NCI-H2029 (cell line): ENCODE measurements at places on chromosomes 6 and 20.

- DNase-seq = no peak
Measured at GRCh38 chr6:32843331-32843978, 392 bp downstream of the PSMB8 start.

DNA sequence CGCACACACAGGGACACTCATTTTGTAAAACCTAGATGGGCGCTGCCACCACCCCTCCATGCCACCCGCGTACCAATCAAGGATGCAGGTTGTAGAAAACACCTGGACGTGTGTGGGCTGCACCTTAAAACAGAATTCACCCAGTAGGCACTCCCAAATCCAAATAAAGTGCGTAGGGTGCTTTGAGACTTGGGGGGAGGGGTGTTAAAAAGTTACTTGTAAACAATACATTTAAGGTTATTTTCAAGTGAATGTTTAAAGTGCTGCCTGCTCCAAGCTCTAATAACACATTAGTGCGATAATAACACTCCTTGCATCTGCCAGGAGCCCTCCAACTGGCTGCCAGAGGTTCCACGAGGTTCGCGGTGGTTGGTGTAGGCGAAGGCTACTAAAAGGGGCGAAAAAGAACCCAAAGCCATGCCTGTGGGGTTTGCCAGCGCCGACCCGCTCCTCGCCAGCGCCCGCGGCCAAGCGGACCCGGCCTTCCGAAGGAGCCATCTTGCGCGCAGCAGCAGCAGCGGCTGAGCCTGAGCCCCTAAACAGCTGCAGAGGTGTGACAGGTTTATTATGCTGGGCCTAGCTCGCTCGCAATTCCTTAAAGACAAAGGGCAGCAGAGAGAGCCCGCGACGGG lies 11.5 kb downstream of the FOXC1 start:
- no peak for DNase-seq

DNA sequence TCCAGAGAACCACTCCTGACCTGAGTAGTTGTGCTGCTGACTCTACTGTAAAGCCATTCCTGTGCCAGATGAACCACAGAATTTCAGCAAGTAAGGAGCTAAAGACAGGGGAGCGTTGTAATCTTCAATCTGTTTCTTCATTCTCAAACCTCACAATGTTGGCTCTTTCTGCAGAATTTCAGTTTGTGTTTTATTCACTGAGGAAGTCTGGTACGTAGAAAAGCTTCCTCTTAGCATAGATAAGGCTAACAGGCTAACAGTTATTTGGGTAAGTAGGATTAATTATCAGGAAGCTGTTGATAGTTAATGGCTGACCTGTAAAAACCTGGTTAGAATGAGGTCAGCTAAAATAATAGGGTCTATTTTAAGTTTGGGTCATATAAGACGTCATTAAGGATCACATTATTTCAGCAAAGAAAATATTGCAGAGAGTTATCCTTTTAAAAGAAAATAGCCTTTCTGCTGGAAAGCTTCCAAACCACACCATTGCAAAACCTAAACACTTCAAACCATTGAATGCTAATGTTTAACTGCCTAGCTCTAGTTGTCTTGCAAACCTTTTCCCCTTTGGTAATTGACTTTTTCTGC lies 14.1 kb upstream of the TENT5A start:
- peak; percentile 32 for DNase-seq

DNA sequence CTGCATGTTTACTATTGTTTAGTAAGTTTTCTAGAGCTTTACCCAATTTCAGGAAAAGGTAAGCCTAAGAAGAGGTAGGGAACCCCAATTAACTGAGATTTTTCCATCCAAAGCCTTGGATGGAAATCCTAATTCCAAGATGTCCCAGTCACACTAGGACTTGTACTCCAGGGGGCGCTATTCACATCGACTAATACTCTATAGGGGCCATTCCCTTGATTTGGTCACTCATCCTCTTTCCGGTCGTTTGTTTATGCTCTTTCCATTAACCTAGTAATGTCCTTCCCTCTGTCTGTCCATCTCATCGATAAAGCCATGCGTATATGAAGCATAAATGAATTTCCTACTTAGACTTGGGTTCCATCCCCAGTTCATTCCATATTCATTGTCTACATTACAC lies 80.8 kb upstream of the FUCA2 start:
- DNase-seq = no peak

DNA sequence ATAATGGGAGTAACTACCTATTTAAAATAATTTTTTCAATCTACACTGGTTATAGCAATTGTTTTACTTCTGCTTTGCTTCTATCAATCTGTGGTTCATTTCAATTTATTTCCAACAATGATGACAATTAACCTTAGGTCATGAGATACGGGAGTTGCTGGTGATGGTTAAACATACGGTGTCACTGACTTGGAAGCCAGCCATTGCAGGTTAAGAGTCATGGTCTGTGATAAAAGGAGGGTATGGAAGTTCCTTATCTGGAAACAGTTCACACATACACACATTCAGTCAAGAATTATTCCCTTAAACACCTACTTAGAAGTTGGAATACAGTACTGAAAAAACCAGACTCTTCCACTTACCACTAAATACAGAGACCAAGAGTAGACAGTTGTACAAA lies 180.0 kb downstream of the KIF16B start:
- no peak for DNase-seq

- no peak for DNase-seq
Measured at GRCh38 chr6:25576919-25577318, 75.1 kb upstream of the SCGN start.

DNA sequence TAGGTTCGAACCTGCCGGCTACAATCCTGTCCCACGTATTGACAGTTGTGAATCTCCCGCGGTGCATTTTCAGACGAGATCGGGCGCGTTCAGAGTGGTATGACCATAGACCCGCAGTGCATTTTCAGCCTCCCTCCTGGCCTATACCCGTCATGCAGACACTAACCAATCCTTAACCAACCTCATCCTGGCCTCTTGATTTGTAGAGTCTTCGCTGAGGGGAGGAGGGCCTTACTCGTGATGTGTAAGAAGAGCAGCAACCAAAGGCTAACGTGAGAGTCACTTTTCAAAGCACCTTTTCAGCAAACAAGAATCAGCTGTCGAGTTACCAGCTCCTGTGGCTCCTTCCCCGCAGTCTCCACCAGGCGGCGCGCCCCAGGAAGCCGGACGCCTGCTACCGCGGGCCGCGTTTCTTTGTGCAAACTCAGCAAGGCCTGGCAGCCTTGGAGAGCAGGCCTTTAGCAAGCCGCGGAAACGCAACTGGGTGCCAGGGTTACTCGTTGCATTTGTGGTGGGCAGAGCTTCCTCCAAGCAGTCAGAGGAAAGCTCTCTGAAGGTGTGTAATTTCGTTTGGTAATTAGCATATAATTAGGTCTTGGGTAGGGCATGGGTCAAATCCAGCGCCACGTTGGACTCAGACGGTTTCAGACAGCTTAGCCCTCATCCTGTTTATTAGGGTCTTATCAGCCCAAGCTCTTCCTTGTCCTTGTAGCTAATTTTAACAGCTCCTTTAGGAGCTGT lies 139.8 kb downstream of the OR2B2 start:
- DNase-seq = peak; percentile 77

DNA sequence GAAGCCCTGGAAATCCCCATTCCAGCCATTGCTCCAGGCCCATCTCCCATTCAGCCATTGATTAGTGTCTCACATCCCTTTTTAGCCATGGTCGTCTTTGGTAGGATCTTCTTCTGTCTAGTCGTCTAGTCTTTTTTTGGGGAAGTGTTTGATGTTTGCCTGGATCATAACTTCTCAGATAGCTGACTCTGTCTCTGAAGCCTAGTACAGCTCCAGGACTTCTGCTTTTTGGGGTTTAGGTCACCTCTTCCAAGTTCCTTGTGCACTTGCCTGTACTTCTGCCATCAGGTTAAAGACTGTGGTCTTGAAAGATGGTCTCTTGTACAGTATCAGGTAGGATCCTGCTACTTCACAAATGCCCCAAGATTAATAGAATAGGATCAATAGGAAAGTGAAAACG lies 553.5 kb downstream of the PKHD1 start:
- DNase-seq = no peak

DNA sequence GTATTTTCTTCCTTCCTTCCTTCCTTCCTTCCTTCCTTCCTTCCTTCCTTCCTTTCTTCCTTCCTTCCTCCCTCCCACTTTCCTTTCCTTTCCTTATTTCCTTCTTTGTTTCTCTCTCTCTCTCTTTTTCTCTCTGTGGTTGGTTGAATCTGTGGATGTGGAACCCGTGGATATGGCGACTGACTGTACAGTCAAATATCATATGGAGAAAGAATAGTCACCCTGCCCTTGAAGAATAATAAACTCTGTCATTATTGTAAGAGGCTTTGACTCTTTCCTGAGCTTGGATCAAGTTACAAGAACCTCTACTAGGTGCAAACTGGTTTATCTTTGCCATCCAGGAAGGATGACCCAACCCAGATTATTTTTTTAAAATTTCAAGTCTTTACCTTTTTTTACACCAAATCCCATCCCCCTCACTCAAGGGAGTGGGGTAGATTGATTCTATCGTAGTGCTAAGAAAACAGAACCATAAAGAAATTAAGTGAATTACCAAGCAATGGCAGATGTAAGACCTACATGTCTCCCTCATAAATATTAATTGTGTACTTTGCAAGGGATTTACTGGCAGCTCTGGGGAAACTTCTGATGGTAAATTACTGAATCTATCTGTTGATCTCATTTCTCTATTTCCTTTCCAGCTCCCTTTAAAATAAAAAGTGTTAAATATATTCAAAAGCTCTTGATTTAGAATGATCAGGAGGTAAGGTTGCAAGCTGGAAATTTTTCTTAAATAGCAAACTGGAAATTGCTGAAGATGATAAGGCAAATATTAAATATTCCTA lies 667.5 kb downstream of the UTRN start:
- DNase-seq = no peak

GRCh38 chr6:14278446-14278845 lies 160.9 kb downstream of the CD83 start:
- no peak for DNase-seq

- DNase-seq = no peak
Measured at GRCh38 chr6:1163501-1163900, 148.4 kb upstream of the FOXQ1 start.

GRCh38 chr6:21874372-21874771 lies 280.8 kb downstream of the SOX4 start:
- DNase-seq = no peak

GRCh38 chr6:35239581-35239980 lies 20.0 kb upstream of the ZNF76 start:
- DNase-seq = no peak

GRCh38 chr20:36658300-36658699 lies 12.3 kb upstream of the SLA2 start:
- no peak for DNase-seq

DNA sequence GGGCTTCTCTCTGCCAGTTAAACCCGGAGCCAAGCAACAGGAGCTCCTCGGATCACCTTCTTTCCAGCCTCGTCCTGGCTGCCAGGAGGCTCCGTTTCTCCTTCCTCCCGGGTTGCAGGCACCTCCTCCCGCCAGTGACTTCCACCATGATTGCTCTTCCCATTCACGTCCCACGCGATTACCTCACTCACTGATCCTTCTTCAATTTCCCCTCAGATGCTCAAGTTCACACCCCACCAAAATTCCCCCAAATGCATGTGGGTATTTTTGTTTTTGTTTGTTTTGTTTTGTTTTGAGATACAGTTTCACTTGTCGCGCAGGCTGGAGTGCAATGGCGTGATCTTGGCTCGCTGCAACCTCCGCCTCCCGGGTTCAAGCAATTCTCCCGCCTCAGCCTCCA lies 25.1 kb downstream of the KCNQ2 start:
- DNase-seq = no peak

DNA sequence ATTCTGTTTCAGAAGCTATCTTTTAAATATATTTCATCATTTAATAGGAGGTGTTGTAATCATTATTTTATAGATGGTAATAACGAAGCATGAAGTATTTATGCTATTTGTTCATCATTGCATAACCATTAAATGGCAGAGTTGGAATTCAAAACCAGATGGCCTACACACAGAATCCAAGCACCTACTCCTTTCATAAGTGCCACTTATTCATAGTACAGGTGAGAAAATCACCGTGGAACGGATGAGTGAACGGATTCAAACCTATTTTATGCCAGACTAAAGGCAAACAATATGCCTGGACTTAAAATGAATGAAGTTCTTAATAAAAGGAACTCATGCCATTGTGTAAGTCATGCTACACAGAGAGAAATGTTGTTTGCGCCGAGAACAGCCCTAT lies 397.9 kb upstream of the ADGRB3 start:
- no peak for DNase-seq

- no peak for DNase-seq
Measured at GRCh38 chr6:135176464-135176863, 4.6 kb upstream of the MYB start.

- DNase-seq = no peak
Measured at GRCh38 chr6:89082486-89082891, 1.9 kb downstream of the PNRC1 start.

DNA sequence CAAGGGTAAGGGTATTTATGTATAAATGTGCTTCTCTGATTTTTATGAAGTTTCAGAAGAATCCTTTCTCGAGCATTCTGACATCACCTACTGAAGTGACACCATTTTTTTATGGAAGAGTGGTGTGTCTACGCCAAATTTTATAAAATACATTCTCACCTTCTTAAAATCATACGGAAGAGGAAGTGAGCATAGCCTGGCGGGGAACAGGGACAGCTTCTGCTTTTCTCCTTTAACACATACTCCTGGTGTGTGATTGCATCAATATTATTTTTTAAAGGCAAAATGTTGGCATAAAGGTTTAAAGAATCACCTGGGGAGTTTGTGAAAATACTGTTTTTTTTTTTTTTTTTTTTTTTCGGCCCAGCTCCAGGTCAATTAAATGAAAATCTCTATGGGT lies 733.6 kb upstream of the MAN1A1 start:
- DNase-seq = no peak

DNA sequence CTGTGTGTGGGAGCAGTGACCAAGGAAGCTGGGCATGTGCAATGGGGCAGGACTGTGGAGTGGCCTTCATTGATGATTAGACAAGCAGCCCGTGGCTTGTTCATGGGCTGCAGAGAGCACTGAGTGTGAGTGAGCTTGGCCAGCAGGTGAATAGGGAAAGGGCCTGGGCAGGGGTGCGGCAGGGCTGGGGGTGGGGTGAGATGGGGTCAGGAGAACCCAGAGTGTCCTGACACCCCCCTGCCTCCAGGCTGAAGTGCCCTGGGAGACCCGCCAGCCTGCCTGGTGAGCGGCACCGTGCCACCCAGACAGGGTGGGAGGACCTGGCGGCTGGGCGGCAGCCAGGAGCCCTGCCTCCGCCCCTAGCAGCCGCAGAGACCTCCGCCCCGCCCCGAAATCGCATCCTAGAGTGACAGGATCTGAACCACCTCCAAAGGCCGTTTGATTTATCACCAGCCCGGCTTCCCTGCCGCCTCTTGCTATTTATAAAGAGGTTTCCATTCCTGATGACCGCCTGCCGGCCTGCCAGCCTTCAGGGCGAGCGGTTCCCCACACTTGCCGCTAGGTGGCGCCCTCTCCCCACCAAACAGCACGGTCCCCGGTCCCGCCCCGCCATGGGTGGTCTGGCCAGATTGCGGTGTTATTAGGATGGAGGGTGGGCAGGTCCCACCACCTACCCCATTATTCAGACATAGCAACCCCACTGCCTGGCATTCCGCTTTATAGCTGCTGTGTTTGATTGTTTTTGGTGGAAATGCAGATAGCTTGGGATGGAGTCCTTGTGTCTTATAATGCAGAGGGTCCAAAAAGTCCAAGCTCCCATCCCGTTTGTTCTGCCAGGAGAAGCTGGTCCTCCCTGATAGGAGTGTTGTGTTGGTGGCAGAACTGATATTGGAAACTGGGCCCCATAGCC lies 3.5 kb downstream of the MYLK2 start:
- DNase-seq = peak; percentile 91

GRCh38 chr6:228881-229651 lies 63.2 kb upstream of the DUSP22 start:
- no peak for DNase-seq
